ENCODE measurements at places on chromosomes 7 and 10. TPM values are rescaled to one million over a fixed set of nuclear protein-coding genes. Genes with fewer than 3 reads are reported as not detected.

IKZF1 gene
- 348 TPM for total RNA-seq

SP8 gene
- not detected for total RNA-seq

ZNF488 gene
- total RNA-seq = not detected

LEP gene
- total RNA-seq = not detected

SPOCK2 gene
- total RNA-seq = 51.9 TPM

OR2A12 gene
- not detected for total RNA-seq

BMI1 gene
- total RNA-seq = 74.6 TPM

GFRA1 gene
- not detected for total RNA-seq

- DNase-seq = no peak
Observed at GRCh38 chr7:138987686-138988085, 6.5 kb upstream of the KIAA1549 start.

DNA sequence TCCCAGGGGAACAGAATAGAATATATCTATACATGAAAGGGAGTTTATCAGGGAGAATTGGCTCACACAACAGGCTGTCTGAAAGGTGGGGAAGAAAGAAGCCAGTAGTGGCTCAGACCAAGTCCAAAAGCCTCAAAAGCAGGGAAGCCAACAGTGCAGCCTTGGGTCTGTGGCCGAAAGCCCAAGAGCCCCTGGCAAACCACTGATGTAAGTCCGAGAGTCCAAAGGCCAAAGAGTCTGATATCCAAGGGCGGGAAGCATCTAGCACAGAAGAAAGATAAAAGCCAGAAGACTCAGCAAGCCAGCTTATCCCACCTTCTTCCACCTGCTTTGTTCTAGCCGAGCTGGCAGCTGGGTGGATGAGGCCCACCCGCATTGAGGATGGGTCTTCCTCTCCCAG is 172.5 kb downstream of the CCDC71L start:
- DNase-seq = no peak

GRCh38 chr10:109929501-109930219 is 6.3 kb upstream of the XPNPEP1 start:
- DNase-seq = no peak

- no peak for DNase-seq
Observed at GRCh38 chr10:95480102-95480900, 80.9 kb downstream of the SORBS1 start.

GRCh38 chr10:78658645-78659597 is 409.8 kb upstream of the ZMIZ1 start:
- no peak for DNase-seq

- no peak for DNase-seq
Observed at GRCh38 chr10:90929179-90929578, 8.3 kb upstream of the ANKRD1 start.

- DNase-seq = no peak
Observed at GRCh38 chr10:1655367-1655766, 82.0 kb downstream of the ADARB2 start.

DNA sequence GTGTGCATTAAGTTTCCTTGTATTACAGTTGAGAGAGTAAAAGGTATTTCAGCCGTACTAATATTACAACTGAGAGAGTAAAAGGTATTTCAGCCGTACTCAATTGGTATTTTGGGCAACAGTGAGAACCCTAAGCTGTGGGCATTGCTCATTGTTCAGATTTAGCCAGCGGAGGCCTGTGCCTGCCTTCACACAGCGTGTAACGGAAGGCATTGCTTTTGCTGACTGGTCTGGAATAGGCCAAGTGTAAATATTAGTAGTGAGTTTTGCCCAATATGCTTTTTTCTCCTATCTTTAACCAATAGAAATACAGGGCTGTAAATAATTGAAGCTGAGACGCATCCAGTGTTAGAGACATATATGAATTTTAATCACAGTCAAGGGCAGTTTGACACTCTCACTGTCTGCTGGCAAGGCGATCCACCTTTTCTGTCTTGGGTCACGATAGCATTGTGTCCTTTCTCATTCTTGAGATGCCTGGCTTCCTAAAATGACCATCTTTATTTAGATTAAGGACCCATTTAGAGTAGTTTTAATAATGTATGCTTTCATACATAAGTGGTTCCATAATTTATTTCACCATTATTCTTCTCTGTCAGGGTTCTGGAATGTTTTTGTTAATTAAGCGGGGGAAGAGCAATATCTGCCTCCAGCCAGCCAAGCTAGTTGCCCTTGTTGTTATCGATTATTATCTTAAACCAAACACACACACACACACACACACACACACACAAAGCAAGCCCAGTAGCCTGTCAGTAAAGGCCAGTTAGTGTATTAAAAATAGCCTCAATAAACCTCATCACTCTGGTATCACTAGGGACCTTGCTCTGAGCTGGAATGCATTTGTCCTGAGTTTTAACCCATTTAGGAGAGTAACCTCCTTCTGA is 130.7 kb downstream of the CELF2 start:
- DNase-seq = no peak

GRCh38 chr7:45625067-45625466 is 50.9 kb downstream of the ADCY1 start:
- DNase-seq = no peak

DNA sequence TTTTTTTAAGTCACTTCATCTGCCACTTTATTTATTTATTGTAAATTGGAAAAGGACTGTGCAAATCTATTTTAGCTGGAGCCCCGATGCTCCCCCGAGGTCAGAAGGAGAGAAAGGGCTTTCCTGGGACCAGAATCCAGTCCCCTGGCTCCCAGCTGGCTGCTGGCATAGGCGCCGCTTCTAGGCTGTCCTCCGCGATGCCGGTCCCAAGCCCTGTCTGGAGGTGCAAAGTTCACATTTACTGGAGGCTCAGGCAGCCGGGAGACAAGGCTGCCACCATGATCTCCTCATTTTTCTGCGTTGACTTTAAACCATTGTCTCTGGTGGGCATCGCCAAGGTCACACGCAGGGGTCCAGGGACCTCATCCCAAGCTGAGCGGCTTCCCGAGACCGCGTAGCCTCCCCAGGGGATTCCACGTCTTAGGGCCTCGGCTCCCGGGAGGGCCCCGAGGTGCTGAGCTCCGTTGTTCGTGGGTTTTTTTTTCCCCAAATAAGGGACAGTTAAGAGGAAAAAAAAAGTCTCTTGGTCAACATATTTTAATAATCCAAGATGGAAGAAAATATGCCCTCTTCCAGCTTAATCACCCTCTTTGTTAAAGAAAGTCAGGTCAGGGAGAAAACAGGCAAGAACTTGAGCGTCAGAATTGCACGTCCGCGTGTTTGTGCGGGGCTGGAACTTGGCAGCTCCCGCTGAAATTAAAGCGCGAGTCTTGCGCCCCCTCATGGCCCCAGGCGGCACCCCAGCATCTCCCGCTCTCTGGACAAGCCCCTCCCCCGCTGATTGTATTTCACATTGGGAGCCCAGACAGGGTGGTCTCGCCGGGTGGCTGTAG is 11.9 kb downstream of the RGR start:
- peak; percentile 58 for DNase-seq

DNA sequence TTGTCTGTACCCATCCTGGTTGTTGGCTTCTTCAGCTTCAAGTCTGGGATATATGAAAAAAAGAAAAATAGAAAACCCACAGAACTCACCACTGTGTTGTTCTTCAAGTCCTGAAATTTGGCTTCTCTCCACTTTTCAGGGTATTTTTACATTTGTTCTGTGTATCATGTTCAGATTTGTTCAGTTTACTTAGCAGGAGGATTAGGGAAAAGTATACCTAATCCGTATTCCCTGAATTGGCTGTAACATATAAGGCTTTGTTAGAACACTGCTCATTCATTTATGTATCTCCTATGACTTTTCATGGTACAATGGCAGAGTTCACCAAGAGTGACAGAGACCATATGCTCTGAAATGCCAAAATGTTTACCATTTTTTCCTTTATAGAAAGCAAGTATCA is 146.9 kb downstream of the PTN start:
- DNase-seq = no peak

GRCh38 chr10:126062131-126063032 is 166.0 kb downstream of the FANK1 start:
- DNase-seq = no peak

GRCh38 chr10:69895759-69896158 is 94.1 kb downstream of the COL13A1 start:
- DNase-seq = no peak

DNA sequence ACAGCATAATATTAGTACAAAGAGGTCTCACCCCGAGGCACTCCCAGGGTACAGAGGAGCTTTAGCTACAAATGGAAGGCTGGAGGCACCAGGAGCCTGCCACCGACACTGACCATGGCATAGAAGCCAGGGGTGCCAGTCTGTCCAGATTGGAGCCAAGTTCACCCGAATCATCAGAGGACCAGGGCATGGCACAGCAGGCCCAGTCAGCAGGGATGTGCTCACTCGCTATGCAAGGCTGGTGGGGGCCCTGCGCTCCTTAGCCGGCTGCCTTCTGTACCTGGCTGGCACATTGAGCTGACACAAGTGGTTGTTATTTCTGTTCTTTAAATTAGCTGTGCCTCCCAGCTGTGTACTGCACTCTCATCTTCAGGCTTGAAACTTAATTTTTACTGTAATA is 149.3 kb downstream of the TCERG1L start:
- no peak for DNase-seq

DNA sequence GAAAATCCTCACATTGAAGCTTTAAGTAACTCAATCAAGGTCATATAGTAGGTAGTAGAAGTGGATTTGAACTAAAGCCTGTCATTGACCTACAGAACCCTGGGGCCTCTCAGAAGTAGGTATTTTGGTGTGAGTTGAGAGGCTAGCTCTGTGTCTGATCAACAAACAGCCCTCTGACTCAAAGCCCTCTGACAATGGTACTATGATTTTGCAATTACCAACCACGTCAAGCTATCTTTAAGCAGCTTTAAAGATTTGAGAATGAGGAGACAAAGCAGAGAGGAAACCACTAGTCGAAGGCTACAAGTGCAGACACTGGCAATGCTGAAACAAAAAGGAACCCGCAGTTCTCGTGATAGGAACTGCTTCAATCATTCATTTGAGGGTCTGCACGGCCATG is 19.0 kb upstream of the PDE1C start:
- DNase-seq = no peak

GRCh38 chr7:20310963-20311742 is 19.5 kb upstream of the ITGB8 start:
- no peak for DNase-seq

GRCh38 chr10:72597897-72598296 is 28.0 kb downstream of the MICU1 start:
- DNase-seq = no peak

DNA sequence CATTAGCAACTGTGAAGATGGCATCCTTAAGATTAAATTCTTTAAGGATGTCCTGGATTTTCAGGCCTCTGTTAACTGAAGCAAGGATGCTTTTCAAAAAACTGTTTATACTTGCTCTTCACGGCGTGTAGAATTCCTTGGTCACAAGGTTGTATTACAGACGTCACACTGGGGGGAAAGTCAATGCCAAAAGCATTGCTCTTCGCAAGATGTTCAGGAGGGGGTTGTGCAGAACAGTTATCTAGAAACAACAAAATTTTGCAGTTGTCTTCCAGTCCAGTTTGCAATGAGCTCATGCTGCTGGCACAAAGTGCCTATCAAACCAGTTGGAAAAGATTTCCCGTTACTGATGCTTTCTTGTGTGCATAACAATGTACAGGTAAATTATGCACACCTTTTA is 8.2 kb upstream of the KIF20B start:
- no peak for DNase-seq

DNA sequence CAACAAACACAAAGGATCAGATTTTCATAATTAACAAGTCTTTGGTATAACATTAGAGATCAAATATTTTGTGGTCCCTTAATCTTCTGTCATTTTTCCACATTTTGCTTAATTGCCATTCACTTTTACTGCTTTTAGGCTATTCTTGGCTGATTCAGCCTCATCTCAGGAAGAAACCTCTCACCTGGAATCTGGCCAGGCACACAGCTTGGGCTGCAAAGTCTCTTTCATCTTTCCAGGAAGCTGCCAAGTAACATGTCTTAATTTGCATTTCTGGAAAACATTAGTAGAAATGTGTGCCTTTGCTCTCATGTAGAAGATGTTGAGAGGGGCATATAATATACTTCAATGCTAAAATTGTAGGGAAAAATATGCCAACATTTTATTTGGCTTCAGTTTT is 174.2 kb upstream of the STEAP4 start:
- DNase-seq = no peak

GRCh38 chr7:1922071-1922869 is 252.2 kb downstream of the ELFN1 start:
- peak; percentile 53 for DNase-seq

GRCh38 chr7:28055161-28055544 is 125.4 kb downstream of the JAZF1 start:
- no peak for DNase-seq

GRCh38 chr10:63154546-63155387 is 21.6 kb downstream of the NRBF2 start:
- DNase-seq = no peak

DNA sequence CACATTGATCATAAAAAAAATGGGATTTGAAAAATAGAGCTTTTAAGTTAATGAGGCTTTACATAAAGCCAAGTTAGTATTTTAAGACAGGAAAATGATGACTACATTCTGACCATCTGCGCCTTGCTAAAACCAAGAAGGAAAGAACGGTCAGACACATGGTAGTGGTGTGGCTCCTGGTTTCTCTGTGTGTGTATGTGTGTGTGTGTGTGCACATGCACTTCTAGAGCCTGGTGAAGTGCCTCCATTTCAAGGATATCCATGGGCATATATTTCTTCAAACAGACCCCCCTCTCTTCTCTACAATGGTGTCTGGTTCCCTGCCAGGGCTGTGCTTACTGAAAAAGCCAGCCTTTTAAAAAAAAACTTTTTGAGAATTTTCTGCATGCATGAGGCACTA is 80.9 kb downstream of the FRMPD2 start:
- DNase-seq = no peak

GRCh38 chr7:2776401-2776800 is 67.7 kb downstream of the GNA12 start:
- DNase-seq = no peak

- no peak for DNase-seq
Observed at GRCh38 chr10:30728766-30729165, 99.2 kb upstream of the LYZL2 start.

DNA sequence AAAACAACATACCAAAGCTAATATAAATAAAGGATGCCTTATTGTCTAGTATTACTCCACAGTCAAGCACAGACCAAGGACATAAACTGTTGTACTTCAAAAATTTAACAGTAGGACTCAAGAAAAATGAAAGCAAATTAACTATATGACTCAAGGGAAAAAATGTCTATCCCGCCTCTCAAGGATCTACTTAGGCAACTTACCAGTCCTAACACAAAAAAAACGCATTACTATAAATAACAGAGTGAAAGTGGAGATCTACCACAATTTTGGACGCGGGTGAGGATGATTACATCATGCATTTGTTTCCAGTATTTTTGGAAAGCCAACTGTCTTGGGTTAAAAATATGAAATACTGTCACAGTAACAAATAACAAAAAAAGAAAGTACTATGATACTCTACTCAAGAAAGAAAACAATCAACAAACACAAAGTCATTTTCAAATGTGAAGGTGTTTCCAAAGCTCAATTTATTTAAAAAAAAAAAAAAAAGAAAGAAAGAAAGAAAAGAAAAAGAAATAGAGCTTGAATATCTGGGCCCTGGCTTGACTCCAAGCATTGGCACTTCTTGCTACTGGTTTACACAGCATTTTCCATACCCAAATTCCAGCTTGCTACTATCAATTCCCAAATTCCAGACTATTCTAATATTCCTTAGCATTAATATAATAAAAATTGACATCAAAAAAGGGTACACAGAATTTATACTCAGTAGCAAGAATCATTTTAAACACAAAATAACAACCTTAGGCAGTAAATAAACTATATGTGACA is 99.4 kb downstream of the RSU1 start:
- DNase-seq = no peak

GRCh38 chr7:48168159-48168558 is 3.1 kb upstream of the ABCA13 start:
- DNase-seq = no peak

- no peak for DNase-seq
Observed at GRCh38 chr7:31688372-31688771, 1.4 kb downstream of the PPP1R17 start.

Data from activated CD8-positive, alpha-beta memory T cell treated with anti-CD3 and anti-CD28 coated beads, Interleukin-2, amount 10 ng/mL, durations not matched to agents 7 days and 5 days (primary cell).